ENCODE measurements at places on chromosomes 6 and 20.

DNA sequence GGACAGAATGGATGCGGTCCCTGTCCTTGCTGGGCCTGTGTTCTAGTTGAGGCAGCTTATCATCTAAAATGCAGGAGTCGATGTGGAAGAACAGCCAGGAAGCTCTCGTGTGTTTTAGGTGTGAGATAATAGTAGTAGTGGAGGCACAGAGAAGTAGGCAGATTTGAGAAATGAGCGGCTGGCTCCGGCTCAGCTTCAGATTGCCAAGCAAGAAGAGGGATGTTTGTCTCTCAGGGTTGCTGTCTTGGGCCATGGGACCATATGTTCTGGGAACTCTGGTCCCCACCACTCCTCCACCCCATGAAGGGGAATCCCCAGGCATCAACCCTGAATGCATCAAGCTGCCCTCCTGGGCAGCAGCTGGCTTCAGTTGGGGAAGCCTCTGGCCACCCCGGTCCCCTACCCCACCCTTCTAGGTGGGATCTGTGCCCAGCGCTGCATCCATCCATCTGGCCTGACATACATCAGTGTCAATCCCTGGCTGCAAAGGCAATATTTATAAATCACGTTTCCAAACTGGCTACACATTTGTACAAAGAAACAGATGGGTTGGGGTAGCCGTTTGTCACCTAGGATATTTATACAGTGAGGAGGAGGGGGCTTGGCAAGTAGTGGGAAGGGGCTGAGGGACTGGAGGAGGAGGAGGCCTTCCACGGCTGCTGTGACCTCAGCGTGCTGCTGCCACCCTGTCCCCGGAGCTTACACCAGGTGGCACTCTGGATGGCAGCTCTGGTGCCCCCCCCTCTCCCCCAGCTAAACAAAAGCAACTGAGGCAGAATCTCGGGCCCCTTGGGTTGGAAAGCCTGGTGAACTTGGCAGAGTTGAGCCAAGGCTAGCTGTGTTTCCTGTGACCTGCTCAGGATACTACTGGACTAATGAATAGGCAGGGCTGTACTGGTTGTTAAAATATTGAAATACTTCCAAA lies 64.4 kb downstream of the CD40 start:
- no peak for DNase-seq

GRCh38 chr6:125658136-125658535 lies 91.3 kb upstream of the HEY2 start:
- DNase-seq, result no peak

- DNase-seq, result no peak
Measured at GRCh38 chr6:96613291-96613999, 50.5 kb downstream of the FHL5 start.

GRCh38 chr6:161498359-161498758 lies 224.5 kb upstream of the AGPAT4 start:
- DNase-seq, result no peak

GRCh38 chr20:32634041-32634805 lies 39.5 kb downstream of the C20orf203 start:
- no peak for DNase-seq

- DNase-seq, result no peak
Measured at GRCh38 chr20:13277663-13278295, 56.7 kb downstream of the ISM1 start.

- DNase-seq, result no peak
Measured at GRCh38 chr6:139743664-139744437, 369.4 kb upstream of the CITED2 start.

DNA sequence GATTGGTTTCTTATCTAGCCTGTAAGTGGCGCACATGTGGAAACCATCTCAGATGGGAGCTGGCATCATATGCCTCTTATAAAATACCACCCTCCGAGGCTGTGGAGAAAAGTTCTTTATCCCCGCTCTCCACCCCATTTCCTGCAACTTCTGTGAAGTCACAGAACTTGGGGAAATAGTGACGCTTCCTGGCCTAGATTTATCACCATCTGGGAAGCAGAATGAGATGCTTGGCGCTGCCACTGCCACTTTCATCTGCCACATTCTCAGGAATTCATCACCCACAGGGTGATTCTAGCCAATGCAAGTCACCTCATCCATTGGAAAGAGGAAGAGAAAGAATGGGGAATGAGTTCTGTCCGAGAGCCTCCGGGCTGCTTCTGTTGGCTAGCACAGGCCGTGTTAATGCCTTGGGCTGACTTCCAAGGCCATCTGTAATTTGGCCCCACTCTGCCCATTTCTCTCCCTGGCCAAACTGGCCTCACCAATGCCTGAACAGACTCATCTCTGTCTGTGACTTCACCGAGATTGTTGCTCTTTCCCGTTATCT lies 148.8 kb upstream of the SOX4 start:
- DNase-seq, result no peak

GRCh38 chr6:13152764-13153163 lies 175.6 kb downstream of the TBC1D7 start:
- no peak for DNase-seq

GRCh38 chr6:92180090-92180489 lies 1239.3 kb downstream of the EPHA7 start:
- no peak for DNase-seq
